ENCODE measurements at places on chromosomes 3 and 15.

- no peak for DNase-seq
Observed at GRCh38 chr3:29339016-29339833, 58.4 kb downstream of the RBMS3 start.

DNA sequence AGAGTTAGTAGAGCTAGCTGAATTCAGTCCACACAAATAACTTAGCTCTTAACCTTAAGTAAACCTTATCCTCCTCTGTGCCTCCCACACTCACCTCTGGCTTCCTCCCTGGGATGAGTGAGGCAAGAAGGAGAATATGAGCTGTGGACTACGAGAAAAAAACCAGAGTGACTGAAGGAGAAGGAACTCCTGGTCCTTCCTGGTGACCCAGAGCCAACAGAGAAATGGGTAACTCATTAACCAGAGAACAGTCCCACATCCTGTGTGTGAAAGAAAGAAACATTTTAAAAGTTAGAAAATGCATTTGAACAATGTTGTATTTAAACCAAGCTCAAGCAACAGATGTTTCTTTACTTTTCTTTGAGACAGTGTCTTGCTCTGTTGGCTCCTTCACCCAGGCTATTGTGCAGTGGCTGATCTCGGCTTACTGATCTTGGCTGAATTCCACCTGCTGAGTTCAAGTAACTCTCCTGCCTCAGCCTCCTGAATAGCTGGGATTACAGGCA, 27.5 kb upstream of the FAM81A start:
- DNase-seq, result no peak

GRCh38 chr3:52722491-52722890, 16.6 kb downstream of the SPCS1 start:
- DNase-seq, result no peak

DNA sequence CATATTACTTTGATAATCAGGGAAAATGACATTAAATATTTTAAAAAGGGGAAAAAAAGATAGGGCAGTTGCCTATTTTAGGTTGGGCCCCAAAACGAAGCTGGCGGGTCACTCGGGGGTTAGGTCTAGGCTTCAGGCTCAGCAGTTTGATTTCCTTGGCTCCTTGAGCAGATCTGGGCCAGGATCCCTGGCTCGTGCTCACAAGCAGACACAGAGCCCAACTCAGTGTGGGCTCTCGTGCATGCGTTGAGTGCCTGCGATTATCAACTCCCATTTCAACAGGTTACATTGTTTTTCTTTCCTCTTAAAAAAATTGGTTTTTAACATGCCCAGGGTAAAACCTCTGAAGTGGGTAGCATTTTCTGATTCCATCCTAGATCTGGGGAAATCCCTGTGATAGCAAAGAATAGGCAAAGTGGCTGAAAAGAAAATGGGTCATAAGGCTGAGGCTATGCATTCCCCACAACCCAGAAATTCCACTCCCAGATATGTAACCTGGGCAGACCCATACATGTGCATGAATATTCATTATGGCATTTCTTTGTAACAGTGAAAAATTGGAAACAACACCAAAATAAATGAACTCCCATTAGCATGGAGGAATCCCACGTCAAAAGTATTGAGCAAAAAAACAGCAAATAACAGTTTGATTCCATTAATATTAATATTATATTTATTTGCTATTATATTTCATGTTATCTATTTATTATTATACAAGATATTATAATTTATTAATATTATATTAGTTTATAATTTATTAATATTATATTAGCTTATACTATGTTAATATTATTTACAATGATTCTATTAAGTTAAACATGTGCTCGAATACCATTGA, 27.8 kb downstream of the FAM43A start:
- no peak for DNase-seq

DNA sequence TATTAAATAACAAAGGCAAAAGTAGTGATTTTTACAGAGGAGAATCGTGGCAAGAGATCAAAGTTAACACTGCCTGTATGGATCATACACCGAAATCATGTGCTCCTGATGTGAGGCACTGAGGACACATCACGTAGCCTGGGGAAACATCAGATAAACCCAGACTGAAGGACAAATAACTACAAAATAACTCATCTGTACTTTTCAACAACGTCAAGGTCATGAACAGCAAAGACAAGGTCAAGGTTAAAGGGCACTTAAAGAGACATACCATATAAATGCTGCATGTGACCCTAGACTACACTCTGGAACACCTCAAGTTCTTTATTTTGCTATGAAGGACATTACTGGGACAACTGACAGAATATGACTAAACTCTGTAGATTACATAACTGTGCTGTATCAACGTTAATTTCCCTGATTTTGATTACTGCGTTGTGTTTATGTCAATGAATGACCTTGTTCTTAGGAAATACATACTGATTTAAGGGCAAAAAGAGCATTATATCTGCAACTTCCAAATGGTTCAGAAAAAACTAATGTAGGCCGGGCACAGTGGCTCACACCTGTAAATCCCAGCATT, 48.1 kb downstream of the CHSY1 start:
- DNase-seq, result no peak

DNA sequence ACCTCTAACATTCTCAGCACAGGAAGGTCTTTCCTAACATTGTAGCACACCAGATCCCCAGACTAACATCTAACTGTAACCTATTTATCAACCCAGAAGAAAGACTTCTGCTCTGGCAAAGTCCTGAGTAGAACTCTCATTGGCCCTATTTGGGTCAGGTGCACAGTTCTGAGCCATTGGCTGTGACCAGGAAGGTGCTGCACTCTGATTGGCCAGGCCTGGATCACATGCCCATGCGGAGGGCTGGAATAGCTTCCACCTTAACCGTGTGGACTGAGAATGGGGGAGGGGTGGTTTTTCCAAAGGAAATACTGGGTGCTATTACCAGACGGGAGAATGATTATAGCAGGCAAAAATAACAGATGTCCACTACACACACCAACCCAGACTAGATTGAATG, 11.5 kb downstream of the FEZF2 start:
- DNase-seq, result no peak

- no peak for DNase-seq
Observed at GRCh38 chr3:14935592-14936345, 11.6 kb upstream of the NR2C2 start.

DNA sequence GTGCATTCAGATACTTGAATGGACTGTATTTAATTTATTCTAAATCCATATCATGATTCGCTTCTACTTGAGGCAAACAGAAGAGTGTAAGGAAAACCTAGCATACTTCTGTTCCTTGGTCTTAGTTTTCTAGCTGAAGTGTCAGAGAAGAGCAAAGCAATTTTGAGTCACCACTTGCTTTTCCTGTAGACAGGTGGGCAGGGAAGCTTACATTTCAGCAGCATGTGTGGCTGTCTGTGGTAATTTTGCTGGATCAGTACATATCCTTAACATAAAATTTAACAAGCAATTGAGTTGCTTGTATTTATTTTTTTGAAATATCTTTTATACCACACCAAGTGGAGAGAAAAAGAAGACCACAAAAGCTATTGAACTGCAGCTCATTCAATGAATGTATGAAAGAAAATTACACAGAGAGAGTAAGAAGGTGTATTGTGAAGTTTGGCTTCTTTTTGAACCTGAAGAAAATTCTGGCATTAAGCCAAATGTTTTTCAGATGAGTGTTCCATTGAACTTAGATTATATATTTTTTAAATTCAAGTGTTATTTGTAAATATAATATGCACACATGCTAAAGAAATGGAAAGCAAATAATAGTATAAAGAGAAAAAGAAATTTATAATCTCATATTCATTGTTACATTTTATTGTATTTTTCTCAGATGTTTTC, 747.6 kb downstream of the NAALADL2 start:
- DNase-seq, result no peak

DNA sequence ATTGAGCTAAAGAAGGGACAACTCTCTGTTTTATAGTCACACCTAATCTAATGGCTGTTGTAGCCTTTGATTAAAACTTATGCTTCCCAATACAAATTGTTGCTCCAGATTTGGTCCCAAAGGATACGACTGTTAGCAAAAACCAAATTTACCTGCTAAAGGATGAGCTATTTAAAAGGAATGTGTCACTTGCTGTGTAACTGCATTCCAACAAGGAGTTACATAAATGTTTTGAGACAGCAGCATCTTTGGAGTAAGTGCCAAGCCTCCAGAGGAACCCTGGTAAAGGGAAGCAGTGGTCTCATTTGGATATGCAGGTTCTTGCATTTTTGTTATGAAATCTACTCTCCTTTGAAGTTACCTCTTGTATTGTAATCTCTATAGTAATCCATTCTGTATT, 233.3 kb downstream of the THSD4 start:
- no peak for DNase-seq

- DNase-seq, result no peak
Observed at GRCh38 chr3:12351145-12351544, 62.3 kb downstream of the PPARG start.

DNA sequence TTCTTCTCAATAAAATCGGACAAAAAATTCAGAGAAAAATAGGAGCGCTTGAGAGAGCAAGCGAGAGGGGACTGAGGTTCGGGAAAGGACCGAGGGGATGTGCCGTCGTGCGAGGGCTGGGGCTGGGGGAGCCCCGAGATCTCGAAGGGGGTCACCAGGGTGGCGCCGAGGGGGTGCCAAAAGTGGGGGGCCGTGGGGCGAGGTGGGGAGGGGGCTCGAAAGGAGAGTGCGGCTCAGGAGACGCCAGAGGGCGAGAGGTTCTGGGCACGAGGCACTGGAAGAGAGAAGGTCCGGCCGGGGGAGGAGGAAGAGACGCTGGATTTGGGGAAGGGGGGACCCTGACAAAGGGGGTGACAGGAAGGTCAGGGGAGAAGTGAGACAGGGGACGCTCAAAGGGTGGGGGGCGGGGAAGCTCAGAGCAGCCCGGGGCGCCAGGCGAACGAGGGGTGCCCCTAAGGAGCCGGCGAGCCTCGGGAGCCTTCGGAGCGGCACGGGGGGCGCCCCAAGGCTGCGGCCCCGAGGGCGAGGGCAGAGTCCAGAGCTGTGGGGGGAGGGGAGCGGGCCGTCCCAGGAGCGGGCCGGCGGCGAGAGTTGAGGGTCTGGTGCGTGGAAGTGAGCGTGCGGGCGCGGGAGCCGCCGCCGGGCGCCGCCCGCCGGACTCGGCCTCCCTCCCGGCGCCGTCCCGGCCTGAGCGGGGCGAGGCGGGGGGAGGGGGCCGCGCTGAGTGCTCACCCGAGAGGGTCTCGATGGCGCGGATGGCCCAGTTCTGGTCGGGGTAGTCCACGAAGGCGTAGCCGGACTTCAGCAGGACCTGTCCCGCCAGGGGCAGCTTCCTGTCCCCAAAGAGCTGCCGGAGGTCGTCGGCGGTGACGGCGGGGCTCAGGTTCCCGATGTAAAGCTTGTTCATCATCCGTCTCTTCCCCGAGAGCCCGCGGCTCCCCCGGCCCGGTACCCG, 514 bp downstream of the IGF2BP2 start:
- DNase-seq, result no peak

GRCh38 chr3:112470788-112471187, 28.5 kb downstream of the BTLA start:
- no peak for DNase-seq

DNA sequence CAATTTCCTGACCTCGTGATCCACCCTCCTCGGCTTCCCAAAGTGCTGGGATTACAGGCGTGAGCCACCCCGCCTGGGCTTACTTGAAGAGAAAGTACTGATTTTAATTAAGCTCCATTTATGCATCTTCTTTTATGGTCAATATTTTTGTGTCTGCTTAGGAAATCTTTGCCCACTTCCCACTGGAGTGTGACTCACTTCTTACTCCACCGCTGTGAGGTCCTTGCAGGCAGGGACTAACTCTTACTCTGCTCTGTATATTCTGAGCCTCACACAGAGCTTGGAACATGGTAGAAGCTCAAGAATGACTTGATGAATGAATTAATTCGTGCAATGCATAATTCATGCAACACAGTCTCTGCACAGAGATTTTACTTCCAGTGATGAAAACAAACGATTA, 2.9 kb upstream of the TM4SF19 start:
- DNase-seq, result no peak

DNA sequence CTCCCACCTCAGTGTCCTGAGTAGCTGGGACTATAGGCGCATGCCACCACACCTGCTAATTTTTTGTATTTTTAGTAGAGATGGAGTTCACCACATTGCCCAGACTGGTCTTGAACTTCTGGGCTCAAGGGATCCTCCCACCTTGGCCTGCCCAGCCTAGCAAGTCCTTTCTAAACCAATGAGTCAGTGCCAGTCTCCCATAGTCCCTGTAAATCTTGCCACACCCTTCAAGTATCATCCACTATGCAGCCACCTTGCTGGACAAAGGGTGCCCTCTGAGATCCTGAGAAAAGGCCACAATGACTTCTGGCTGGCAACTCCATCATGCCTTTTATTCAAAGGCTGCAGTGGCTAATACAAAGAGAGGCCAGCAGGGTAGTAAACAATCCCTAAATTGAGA, 184.0 kb downstream of the ABHD5 start:
- no peak for DNase-seq

DNA sequence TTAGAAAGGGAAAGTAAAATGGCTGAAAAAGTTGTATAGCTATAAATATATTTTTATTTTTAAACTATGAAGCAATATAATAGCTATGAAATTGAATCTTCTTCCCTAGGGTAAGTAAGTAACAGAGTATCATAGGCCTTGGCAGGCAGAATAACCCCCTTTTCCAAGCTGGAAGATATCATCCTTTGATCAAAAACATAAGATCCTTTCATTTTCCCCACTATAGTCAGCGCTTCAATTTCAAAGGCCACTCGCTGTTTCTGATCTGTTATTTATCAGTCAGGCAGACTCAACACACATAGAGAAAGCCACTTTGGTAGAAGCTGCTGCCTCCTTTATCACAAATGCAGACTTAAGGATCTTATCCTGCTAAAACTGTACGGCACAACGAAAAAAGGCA, 74.0 kb upstream of the UBE2E2 start:
- DNase-seq, result no peak

GRCh38 chr15:53709821-53710220, 49.6 kb downstream of the WDR72 start:
- DNase-seq, result no peak

DNA sequence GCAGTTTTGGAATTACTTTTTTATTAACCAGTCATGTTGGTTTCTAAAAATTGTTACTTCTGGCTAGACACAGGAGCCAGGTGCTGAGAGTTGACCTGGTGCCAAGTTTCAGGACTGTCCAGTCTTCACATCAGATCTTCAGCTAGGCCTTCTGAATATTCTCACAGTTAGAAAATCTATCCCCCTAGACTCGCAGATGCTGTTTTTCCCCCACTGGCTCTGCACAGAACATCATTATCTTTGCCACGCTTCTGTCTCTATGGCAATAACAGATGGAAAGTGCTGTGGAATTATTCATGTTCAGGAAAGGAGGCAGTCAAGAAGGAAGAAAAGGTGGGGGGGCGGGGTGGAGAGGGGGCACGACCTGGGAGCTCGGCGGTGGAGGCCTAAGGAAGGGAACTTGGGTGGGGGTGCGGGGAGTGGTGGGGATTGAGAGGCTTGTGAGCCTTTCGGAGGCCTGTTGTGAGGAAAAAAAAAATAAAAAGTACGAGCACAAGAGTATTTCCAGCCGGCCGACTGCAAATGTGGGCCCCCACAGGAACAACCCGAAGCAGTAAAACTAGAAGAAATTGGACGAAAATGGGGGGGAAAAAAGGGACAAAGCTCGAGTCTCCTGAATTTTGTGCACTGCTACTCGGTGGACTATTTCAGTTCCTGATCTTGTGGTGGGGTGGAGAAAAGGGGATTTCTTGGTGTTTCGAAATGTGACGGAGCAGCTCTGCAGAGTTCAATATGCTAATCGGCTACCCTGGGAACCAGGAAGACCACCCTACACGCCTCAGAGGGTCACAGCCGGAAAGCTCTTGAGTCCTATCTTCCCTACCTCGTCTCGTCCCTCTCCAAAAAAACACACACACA, 1.5 kb upstream of the SKIL start:
- no peak for DNase-seq

GRCh38 chr15:39215015-39215414, 365.9 kb upstream of the THBS1 start:
- DNase-seq, result no peak
